Kidney epithelial cell (primary cell): ENCODE measurements at places on chromosomes 11 and 22. TPM values are rescaled to one million over a fixed set of nuclear protein-coding genes. Genes with fewer than 3 reads are reported as not detected.

GRCh38 chr11:114027926-114028325 lies 31.6 kb upstream of the ZBTB16 start:
- no peak for DNase-seq

- no peak for DNase-seq
Observed at GRCh38 chr22:33167998-33168790, 110.0 kb upstream of the SYN3 start.

- no peak for DNase-seq
Observed at GRCh38 chr22:47805394-47805935, 1043.0 kb downstream of the TBC1D22A start.

- DNase-seq = no peak
Observed at GRCh38 chr11:20337526-20338154, 25.9 kb upstream of the HTATIP2 start.

GRCh38 chr11:130655300-130655699 lies 206.9 kb downstream of the ADAMTS15 start:
- DNase-seq = no peak

- DNase-seq = no peak
Observed at GRCh38 chr22:30078320-30079311, 1.6 kb upstream of the HORMAD2 start.

DUSP8 gene
- 7.6 and 19.2 TPM in 2 replicates for total RNA-seq

ZP1 gene
- total RNA-seq = not detected in 2 replicates

GTSE1 gene
- total RNA-seq = 3.8 and 4.5 TPM in 2 replicates
